Suppressor macrophage treated with lipopolysaccharide for 4 hours (primary cell): ENCODE measurements at places on chromosomes 3 and 15.
A peak's percentile ranks its signal among the peaks of the same experiment; 100 is the strongest.

DNA sequence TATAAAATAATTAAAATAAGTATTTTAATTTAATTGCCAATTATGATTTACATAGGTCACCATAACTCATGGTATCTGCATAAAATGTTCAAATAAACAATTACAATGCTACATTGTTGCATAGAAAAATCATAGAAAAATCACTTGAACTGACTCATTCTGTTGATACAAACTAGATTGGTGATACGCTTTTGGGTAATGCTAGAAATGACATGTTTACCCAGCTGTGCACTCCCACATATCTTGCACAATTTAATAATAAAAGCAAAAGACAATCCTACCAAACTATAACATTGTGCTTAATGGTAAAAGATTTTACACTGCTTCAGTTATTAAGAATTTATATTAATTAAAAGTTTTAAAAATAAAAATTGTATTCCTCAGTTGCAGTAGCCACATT lies 45.8 kb upstream of the FBXL22 start:
- DNase-seq: peak; percentile 57

GRCh38 chr3:54243056-54243931 lies 120.9 kb downstream of the CACNA2D3 start:
- no peak for DNase-seq

DNA sequence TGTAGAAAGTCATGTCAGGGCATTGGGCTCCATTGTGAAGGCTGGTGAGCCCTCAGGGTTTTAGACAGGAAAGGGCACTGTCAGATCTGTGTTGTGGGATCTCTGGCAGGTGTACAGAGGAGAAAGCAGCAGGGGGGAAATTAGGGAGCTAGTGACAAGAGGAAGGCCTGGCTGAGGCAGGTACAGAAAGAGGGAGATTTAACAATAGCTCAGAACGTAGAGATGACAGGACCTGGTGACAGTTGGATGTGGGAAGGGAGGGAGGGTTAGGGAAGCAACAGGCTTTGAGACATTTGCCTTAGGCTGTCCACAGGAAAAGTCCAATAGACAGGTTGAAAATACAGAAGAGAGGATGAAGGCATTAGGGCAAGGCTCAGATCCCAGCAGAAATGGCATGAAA lies 288.1 kb downstream of the EPHB1 start:
- DNase-seq: no peak

DNA sequence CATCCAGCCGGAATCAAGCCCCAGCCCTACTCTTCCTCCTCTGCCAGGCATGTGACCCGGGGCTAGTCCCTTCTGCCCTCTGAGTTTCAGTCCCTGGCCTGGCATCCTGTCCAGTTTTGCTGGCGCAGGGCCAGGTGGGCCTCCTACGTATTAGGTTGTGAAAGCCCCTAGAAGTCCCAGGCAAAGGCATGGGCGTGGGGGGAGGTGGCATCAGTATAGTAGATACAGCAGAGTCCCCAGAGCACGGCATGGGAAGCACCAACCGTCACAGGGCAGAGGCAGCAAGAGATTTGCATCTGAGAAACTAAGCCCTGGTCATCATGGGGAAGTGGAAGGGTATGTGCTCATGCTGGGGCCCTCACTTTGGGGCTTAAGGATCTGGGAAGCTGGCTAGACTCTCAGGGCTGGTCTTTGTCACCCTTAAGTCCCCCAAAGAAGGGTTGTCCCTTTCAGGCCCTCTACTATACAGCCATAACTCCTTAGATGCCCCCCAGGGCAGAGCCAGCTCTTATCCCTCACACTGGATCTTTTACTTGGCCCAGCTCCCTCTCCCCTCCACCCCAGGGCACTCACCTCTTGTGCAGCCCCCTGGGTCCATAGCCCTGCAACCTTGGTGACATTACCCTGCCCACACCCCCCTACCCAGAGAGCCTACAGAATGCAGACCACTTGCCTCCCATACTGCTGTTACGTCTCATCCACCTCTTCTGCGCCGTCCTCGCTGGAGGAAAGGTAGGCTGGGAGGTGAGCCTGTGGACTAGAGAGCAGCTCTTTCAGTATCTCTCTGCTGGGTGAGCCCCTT lies 11.3 kb downstream of the NBEAL2 start:
- DNase-seq: peak; percentile 99

GRCh38 chr3:77464111-77464688 lies 424.3 kb downstream of the ROBO2 start:
- no peak for DNase-seq

GRCh38 chr15:67000896-67001295 lies 64.5 kb upstream of the SMAD3 start:
- DNase-seq: no peak

DNA sequence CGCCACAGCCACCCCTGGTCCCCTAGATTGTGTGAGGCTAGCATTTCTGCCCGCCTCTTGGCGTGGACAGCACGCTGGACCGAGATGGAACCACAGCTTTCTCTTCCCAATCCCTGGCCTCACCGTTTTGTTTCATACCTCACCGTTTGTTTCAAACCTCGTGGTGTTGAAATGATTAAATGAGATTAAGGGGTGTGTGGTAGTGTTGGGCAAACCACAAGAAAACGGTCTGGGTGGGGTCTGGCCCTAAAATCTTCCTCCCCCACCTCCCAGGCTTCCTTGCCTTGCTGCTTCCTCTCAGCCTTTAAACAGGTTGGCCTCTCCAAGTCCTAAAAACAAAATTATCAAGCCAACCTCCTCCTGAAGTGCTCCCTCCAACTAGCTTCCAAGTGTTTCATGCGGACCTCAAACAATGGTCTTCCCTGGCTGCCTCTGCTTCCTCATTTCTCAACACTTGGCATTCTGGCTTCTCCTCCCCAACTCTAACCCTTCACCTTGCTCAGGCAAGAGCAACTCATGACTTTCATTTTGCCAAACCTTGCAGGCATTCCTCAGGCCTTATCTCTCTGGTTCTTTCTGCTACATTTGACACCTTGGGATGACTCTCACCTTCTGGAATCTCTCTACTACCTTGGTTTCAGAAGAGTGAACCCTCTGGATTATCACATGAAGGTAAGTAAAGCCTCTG lies 1.4 kb upstream of the ATP13A3 start:
- peak; percentile 59 for DNase-seq

GRCh38 chr3:50503504-50504342 lies at the start of gene CACNA2D2:
Gene CACNA2D2, minus strand, starts transcription at chr3:50503634. Its CDS starts 211 bp downstream, at chr3:50503423.
- DNase-seq: no peak

- DNase-seq: no peak
Measured at GRCh38 chr3:141285570-141285969, 53.9 kb downstream of the PXYLP1 start.

DNA sequence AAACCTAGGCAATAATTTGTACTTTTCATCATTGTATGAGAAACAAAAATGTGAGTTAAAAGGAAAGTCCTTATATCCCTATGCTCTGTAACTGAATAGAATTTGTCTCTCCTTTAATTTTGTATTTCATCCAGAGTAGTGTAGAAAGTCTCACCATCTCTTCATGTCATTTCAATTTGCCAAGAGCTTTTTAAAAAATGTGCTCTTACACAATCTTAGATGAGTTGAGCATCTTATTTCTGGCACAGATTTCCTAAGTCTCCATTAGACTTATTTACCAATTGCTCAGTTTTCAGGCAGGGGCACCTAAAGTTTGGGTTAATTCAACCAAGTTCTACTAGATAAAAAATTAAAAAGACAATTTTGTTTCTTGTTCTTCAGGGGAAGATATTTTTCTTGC lies 201.5 kb upstream of the RBMS3 start:
- DNase-seq: no peak

GRCh38 chr15:69723404-69724096 lies 270.9 kb downstream of the RPLP1 start:
- no peak for DNase-seq

DNA sequence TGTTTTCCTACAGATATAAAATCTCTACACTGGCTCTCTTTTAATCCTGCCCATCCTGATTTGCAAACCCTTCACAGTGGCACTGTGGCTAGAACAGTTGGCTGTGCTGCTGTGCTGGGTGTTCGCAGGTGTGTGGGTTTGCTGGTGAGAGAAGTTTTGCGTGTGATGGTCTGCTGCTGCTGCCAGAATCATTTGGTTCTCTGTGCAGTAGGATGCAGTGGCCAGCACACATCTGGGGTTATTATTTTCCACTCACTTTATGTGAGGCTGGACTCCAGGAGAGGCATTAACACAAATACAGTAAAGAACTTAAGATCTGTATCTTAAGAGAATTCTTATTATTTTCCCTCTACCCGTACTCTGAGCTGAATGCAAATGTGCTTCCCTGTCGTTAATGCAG lies 16.0 kb upstream of the PSMD6 start:
- no peak for DNase-seq

- DNase-seq: no peak
Measured at GRCh38 chr15:41464889-41465580, 28.6 kb upstream of the ITPKA start.

- no peak for DNase-seq
Measured at GRCh38 chr15:49323207-49323606, 99.8 kb upstream of the FGF7 start.

DNA sequence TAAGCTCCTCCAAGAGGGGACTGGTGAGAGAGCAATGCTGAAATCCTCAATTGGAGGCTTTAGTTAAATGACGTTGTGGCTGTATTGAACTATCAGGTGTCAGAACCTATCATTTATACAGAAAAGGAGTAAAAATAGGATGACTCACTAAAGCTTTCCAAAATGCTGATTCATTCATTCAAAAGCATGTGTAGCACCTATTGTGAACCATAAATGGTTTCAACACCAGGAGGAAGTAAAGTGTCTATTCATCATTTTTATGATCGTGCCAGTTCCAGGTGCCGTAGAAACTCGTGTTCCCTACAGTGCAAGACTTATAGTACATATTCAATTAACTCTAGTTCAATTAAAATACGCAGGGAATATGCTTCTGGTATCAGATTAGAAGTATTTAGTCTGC lies 66.5 kb upstream of the ARRDC4 start:
- DNase-seq: no peak

DNA sequence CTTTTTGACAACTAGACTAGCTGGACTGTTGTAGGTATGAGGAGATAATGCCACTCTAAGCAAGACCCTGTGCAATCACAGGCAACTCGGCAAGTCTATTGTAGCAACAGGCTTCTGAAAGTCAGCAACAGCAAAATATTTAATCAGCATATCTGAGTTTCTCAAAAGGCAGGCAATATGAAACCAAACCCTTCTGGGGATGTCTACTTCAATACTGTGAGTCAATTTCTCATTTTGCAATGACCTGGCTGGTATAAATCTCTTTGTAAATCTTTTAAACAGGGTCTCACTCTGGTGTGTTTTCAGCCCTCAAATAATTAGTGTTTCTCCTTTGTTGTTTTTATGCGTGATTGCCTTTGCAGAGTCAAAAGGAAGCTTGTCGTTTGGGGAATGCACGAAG lies 1044.5 kb downstream of the NTRK3 start:
- no peak for DNase-seq

DNA sequence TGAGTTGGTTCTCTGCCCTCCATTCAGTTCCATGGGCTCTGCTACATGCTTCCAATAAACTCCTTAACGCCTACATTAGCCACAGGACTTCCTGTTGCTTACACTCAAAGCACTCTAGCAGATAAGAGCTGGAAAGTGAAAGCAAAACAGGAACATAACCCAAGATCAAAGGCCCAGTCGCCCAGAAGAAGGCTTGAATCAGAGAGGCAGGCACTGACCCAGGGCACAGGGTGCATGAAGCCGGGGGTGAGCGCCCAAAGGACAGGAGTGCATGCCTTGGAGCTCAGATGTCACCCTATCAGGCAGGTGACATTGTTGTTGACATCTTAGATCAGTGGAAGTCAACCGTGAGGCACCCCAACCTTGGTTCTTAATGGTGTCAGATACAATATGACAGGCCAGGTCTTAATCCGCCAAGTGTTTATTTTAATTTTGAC lies 235.1 kb downstream of the UACA start:
- DNase-seq: peak; percentile 84

DNA sequence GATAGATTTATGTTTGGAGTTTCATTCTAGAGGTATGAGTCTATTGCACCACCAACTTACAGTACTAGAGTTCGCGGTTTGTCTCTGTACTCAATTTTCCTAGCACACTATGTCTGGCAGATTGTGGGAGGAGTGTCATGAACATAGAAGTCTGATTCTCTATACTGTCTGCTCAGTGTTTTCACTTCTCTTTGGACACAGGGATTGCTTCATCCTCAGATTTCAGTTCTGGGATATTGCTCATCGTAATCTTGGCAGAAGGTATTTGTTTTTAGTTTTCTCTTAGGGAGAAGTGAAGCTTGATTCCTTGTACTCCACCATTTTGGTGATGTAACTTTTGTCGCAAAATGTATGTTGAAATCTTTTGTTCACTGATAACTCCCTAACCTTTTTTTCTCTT lies 27.8 kb upstream of the AZI2 start:
- DNase-seq: peak; percentile 89

GRCh38 chr3:196246612-196247308 lies 30.4 kb downstream of the SLC51A start:
- DNase-seq: peak; percentile 65

GRCh38 chr3:194586836-194587235 lies 46.4 kb downstream of the TMEM44 start:
- DNase-seq: peak; percentile 84

- no peak for DNase-seq
Measured at GRCh38 chr3:14516738-14517345, 23.3 kb downstream of the GRIP2 start.

- no peak for DNase-seq
Measured at GRCh38 chr3:134998855-134999254, 203.8 kb downstream of the EPHB1 start.

GRCh38 chr15:54836052-54836795 lies 360.5 kb downstream of the RSL24D1 start:
- no peak for DNase-seq

DNA sequence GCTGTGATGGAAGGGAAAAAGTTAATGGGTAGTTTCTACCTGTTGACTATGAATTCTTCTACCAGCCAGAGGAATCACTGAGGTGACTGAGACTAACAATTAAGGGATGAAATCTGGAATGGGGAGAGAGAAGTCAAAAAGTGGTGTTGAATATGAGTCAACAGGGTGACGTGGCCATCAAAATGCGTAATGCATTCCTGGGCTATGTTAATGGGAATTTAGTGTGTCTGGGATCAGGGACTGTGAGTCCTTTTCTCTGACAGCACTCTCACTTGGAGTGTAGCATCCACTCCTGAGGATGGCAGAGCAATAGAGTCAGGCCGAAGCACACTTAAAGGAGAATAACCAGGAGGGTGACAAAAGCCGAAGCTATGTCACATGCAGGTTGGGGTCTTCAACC lies 60.4 kb downstream of the MESD start:
- DNase-seq: no peak

GRCh38 chr15:63013052-63013808 lies 29.3 kb upstream of the TPM1 start:
- no peak for DNase-seq

DNA sequence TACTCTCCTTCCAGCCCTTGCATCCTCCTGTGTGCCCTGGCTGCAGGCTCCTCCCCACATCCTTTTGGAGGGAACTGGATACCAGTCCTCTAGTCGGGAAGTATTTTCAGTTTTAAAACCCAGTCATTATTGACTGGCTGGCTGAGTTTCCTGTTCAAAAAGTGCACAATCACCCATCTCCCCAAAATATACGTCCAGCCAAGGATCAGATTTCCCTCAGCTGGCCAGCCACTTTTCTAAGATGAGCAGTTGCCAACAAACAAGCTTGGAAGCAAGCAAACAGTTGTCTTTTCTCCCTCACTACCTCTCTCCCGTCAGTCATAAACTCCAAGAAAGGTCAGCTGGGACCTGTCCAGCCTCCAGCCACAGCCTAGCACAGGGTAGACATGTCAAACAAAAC lies 147.7 kb upstream of the GALNT15 start:
- DNase-seq: no peak

GRCh38 chr3:53046171-53047170 lies 598 bp upstream of the SFMBT1 start:
- DNase-seq: peak; percentile 67

GRCh38 chr3:146241523-146242240 lies 9.2 kb downstream of the PLSCR4 start:
- DNase-seq: no peak
